CD14-positive monocyte (primary cell): ENCODE measurements at places on chromosomes 1 and 21.

- peak; percentile 63 for DNase-seq
Measured at GRCh38 chr1:2299131-2299627, 71.1 kb downstream of the SKI start.

DNA sequence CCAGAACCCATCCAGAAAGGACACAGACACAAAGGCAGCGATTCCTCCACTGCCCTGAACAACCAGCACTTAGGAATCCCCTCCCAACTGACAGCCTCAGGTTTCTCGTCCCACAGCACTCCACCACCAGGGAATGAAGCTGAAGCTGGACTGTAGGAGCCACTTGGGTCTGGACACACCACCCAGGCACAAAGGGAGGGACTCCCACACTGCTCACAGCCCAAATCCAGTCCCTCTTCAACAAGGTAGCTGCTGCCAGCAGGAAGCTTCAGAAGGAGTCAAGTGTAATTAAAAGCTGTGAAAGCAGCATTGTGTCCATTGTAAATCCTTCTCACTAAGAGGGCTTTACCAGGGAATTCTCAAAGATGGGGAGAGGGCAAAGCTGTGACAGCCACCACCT is 29.0 kb downstream of the LMX1A start:
- no peak for DNase-seq

GRCh38 chr1:19457607-19458006 is 27.7 kb downstream of the CAPZB start:
- DNase-seq = no peak

DNA sequence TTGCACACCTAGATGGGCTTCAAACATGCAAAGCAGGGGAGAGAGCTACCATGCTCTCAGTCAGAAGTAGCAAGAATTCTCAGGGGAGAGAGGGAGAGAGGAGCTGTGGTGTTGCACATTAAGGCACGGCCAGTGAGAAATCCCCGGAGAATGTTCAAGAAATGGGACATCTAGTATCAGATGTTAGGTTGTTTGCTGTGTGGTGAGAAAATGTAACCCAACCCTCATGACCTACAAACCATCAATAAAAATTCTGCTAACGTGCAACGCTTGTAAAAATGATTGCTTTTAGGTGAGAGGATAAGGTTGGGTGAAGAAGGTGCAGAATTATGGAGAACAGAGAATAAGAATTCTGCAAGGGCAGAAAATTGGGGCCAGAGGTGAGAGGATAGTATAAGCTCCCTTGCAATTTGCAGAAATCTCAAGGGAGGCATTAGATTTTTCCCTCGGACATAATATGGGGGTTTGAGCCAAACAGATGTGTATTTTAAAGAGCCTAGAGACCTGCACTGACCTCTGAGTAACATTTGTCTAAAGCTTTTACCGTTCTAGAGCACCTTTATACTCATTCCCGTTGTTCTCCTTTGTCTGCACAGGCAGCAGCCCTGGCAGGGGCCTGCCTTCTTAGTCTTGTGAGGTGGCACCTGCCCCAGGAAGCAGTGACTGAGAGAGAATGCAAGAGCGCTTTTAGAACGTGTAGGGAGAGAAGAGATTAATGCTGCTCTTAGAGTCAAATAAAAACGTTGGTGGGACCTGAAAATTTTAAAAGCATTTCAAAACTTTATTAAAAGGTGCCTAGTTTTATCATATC is 25.4 kb upstream of the KIAA0040 start:
- DNase-seq = no peak

- DNase-seq = no peak
Measured at GRCh38 chr21:40689217-40689616, 157.7 kb downstream of the DSCAM start.

GRCh38 chr1:74771913-74772515 is 39.1 kb downstream of the TYW3 start:
- DNase-seq = peak; percentile 10

- no peak for DNase-seq
Measured at GRCh38 chr1:67689267-67690017, 4.4 kb downstream of the GADD45A start.

GRCh38 chr1:116725798-116726197 is 28.4 kb upstream of the CD2 start:
- no peak for DNase-seq
